ENCODE measurements at places on chromosomes 1 and 21. TPM values are rescaled to one million over a fixed set of nuclear protein-coding genes. Genes with fewer than 3 reads are reported as not detected.

DNA sequence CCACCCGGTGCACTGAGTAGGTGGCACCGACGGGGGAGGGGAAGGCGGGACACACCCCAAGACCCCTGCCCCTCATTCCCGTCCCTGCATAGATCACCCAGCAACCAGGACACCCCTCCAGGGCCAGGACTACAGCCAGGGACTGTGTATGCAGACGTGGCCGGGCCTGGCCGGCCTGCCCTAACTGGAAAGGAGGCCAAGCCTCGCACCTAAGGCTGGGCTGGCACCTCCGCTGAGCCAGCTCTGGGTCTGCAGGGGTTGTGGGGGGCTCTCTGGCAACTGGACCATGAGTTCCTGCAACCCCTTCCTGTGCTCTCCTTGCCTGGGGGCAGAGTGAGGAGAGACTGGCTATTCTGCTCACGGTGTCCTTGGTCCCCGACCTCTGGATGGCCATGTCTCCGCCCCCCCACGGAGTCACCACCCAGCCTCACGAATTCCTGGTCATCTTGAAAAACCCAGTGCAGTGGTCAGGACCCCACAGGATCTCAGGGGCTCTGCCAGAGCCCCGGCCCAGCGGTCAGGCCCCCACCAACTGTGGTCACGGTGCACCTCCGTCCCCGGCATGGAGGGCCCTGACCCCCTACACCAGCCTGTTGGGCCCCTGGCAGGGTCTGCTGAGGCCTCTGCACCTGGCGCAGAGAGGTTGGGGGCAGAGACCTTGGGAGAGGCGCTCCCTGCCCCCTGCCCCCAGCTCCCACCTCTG is 1.1 kb upstream of the FNDC10 start:
- peak overlapping the region; percentile 63 for H3K4me3 ChIP-seq
- no peak for DNase-seq
- no peaks in the 10 kb centered on the region for H3K36me3 ChIP-seq
- no peaks in the 10 kb centered on the region for H3K4me1 ChIP-seq

GRCh38 chr1:94953746-94954145 is 26.8 kb upstream of the CNN3 start:
- DNase-seq = no peak
- H3K27me3 ChIP-seq = no peaks in the 10 kb centered on the region
- H3K4me1 ChIP-seq = 0 out of 2 replicates have a peak, but pooled peaks cover 17% of the 10 kb centered on the region
- no peak overlapping the region for H3K27ac ChIP-seq
- no peak overlapping the region for H3K4me3 ChIP-seq

- no peaks in the 10 kb centered on the region for H3K36me3 ChIP-seq
- no peak overlapping the region for H3K4me3 ChIP-seq
- H3K27me3 ChIP-seq = no peaks in the 10 kb centered on the region
- no peak for DNase-seq
- peaks cover 18% of the 10 kb centered on the region for H3K4me1 ChIP-seq
- no peak overlapping the region for H3K27ac ChIP-seq
Observed at GRCh38 chr1:64549464-64550239, 79.7 kb downstream of the CACHD1 start.

The TMEM200B gene
- total RNA-seq = 20.4 TPM

GRCh38 chr1:24725209-24725651 is 20.0 kb upstream of the CLIC4 start:
- peak overlapping the region; percentile 40 for H3K27ac ChIP-seq
- peak; percentile 43 for DNase-seq
- no peaks in the 10 kb centered on the region for H3K36me3 ChIP-seq
- peaks cover 38% of the 10 kb centered on the region for H3K4me1 ChIP-seq

- H3K27ac ChIP-seq = peak overlapping the region; percentile 61
- DNase-seq = no peak
- no peak overlapping the region for H3K4me3 ChIP-seq
- no peaks in the 10 kb centered on the region for H3K27me3 ChIP-seq
- H3K4me1 ChIP-seq = peaks cover 43% of the 10 kb centered on the region
- H3K36me3 ChIP-seq = no peaks in the 10 kb centered on the region
Observed at GRCh38 chr1:33383489-33383888, 47.4 kb downstream of the PHC2 start.

The DNAJC6 gene
- total RNA-seq = 4.2 TPM

GRCh38 chr1:201946224-201946908 is at the start of gene LMOD1:
LMOD1 (minus strand) TSS chr1:201946548; CDS start chr1:201946340, 208 bp downstream.
- H3K4me1 ChIP-seq = peaks cover 26% of the 10 kb centered on the region
- no peaks in the 10 kb centered on the region for H3K27me3 ChIP-seq
- peak; percentile 91 for DNase-seq
- peak within 1 kb of the TSS; percentile 74 for H3K27ac ChIP-seq
- peak within 1 kb of the TSS; percentile 85 for H3K4me3 ChIP-seq

DNA sequence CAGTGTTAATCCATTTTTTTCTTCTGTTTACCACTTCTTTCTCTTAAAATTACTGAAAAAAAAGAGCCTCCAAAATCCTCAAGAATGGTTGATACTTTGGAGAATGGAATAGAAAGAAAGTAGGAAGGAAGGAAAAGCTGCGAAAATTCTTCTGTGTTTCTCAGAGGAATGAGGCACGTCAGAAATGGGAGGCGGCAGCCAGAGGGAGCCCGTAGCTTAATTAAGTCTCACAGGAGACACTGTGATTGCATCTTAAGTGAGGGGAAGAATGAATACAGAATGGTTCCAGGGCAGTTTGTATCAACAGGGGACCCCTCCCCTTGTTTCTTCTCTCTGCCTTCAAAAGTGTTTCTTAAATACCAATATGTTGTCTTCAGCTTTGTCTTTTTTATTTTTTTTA is 1099.5 kb downstream of the PLA2G4A start:
- no peaks in the 10 kb centered on the region for H3K4me1 ChIP-seq
- no peaks in the 10 kb centered on the region for H3K36me3 ChIP-seq
- peak; percentile 32 for DNase-seq
- no peak overlapping the region for H3K4me3 ChIP-seq
- H3K27me3 ChIP-seq = no peaks in the 10 kb centered on the region

The GPR161 gene
- total RNA-seq = 9.0 TPM

GRCh38 chr1:182703539-182703938 is 19.2 kb upstream of the RGS8 start:
- no peak overlapping the region for H3K4me3 ChIP-seq
- H3K27ac ChIP-seq = no peak overlapping the region
- H3K27me3 ChIP-seq = peaks cover 6% of the 10 kb centered on the region
- H3K36me3 ChIP-seq = no peaks in the 10 kb centered on the region
- no peak for DNase-seq

DNA sequence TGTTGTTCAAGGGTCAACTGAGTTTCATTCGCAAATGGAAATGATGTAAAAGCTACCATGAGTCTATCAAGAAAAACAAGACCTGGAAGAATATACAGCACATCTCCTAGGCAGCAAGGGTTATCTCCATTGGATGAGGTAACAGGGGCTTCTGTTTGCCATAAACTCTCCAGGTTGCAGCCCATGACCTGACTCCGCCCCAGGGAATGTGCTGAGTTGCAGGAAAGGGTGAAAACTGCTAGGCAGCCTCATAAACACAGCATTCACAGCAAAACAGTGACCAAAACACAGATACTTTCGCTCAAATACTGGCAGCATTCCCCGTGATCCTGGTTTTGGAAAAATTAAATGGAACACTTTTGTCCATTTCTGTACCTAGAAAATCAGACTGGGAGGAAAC is 20.2 kb upstream of the ACTA1 start:
- H3K4me1 ChIP-seq = no peaks in the 10 kb centered on the region
- DNase-seq = no peak
- H3K36me3 ChIP-seq = peaks cover 33% of the 10 kb centered on the region

DNA sequence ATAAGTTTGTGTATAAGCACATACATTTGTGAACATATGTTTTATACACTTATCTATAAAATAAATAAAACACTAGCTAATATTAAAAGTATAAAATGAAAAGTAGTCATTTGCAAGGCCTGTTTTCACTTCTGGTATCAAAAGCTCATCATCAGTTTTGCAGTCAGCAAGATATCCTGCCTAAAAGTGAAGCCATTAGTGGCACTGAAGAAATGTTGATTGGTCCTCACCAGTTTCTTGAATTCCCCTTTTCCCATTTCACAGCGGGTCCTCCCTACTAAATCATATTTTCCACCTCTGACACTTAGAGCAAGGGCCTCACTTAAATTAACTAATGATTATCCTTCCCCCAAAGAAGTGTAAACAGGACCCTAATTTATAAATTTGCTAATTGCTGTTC is 6.7 kb downstream of the TBX15 start:
- peaks cover 41% of the 10 kb centered on the region for H3K4me1 ChIP-seq
- peak overlapping the region; percentile 82 for H3K4me3 ChIP-seq
- DNase-seq = peak; percentile 54
- H3K27ac ChIP-seq = peak overlapping the region; percentile 96
- H3K27me3 ChIP-seq = no peaks in the 10 kb centered on the region
- H3K36me3 ChIP-seq = no peaks in the 10 kb centered on the region

The ADAMTS5 gene
- total RNA-seq = 9.6 TPM

GRCh38 chr1:199878823-199879222 is 148.7 kb upstream of the NR5A2 start:
- no peaks in the 10 kb centered on the region for H3K4me1 ChIP-seq
- DNase-seq = no peak
- H3K36me3 ChIP-seq = no peaks in the 10 kb centered on the region
- no peak overlapping the region for H3K27ac ChIP-seq
